ENCODE measurements at places on chromosomes 7 and 10.

- DNase-seq: no peak
Measured at GRCh38 chr10:95264227-95265051, 26.4 kb downstream of the PDLIM1 start.

- DNase-seq: no peak
Measured at GRCh38 chr7:117032810-117033209, 79.5 kb downstream of the ST7 start.

DNA sequence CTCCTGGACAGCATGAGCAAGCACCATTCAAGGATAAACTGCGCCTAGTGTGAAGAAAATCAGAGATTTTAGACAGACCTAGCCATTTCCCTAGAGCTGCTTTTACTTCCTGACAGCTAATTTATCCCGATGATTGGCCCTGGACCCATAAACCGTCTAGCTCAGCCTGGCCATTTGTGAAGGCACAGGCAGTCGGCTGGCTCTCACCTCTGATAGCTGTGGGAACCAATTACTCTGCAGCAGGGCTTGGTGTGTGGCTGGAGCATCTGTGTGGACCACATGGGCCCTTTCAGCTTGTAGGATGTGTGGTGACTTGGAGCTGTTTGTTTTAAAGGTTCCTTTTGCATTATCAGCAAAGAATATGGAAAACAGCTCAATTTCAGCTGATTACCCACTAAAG, 111.1 kb upstream of the NPY start:
- no peak for DNase-seq

DNA sequence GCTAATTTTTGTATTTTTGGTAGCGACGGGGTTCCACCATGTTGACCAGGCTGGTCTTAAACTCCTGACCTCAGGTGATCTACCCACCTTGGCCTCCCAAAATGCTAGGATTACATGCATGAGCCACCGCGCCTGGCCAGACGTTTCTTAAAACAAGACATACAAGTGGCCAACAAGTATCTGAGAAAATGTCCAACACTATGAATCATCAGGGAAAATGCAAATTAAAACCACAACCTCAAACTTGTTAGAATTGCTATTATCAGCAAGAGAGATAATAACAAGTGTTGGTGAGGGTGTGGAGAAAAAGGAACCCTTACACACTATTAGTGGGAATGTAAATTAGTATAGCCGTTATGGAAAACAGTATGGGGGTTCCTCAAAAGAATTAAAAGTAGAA, 148.6 kb downstream of the SUGCT start:
- no peak for DNase-seq

GRCh38 chr7:91731976-91732375, 148.5 kb downstream of the MTERF1 start:
- no peak for DNase-seq

DNA sequence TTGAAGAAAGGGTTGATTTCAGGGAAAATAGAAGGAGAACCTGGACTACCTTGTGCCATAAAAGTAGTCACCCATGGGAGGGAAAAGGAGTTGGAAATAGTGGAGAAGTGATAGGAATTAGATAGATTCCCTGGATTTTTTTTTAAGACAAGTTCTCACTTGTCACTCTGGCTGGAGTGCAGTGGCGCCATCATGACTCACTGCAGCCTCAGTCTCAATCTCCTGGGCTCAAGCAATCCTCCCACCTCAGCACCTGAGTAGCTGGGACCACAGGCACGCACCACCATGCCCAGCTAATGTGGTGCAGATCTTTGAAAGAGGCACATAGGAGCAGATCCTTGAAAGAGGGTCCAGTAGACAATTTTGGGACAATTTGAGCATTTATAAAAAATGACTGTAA, 9.5 kb upstream of the BLNK start:
- DNase-seq: no peak

DNA sequence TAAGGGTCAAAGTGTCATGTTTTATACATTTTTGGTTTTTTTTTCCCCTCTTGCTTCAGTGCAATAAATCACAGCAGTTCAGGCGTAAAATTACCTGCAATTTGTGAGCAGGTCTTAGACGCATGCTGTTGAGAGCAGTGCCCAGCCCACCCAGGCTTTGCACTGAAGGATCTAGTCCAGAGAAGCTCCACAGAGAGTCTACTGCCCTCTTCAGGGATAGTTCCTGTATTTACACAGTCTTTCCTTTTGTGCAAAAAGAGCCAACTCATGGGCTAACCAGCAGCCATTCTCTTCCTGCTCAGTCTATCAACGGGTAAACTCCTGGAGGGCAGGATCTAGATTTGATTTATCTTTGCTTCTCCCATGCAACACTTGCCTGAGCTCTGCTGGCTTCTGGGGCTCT, 82.2 kb upstream of the NAMPT start:
- no peak for DNase-seq

Measured in esophagus squamous epithelium (tissue), 5 donors.